ENCODE measurements at places on chromosomes 1 and 21. TPM values are rescaled to one million over a fixed set of nuclear protein-coding genes. Genes with fewer than 3 reads are reported as not detected.
A peak's percentile ranks its signal among the peaks of the same experiment; 100 is the strongest.

DNA sequence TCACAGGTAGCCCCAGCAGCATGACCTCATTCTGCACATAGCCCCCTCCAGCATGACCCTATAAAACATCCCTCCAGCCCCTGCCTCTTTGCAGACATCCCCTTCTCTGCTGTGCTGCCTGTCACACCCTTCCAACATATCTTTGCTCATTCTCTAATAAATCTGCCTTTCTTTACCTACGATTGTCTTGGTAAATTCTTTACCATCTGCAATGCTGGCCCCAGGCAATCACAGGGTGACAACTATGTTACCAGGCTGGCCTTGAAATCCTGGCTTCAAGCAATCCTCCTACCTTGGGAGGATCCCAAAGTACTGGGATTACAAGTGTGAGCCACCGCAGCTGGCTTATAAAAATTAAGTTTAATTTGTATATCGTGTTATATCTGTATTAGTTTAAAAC, 134.5 kb downstream of the VAV3 start:
- DNase-seq, result no peak

DNA sequence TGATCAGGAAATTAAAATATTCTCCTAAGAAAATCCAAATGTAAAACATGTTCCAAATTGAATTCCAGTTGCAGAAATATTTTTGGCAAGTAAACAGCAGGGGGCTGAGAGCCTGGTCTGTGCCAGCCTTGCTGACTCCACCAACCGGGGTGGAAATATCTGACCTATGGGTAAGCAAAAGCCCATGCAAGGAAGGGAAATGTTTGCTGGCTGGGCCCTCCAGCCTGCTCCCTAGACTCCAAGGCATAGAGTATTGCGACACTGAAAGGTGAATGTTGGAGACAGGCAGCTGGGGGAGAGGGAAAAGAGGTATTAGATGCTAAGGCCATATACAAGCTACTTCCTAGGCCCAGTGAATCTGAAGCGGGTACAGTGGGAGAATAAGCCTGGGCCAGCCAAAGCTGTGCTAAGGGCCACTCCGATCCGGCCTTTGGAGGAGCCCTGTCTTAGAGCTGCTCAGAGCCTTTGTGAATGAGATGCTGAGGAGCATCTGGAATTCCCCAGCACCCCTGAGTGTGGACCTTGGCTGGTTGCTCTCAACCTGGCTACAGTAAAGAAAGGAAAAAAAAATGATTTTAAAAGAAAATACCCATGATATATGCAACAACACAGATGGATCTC, 24.9 kb upstream of the ATP1B1 start:
- no peak for DNase-seq

GRCh38 chr1:184708084-184708676, 46.5 kb downstream of the EDEM3 start:
- DNase-seq, result no peak

- DNase-seq, result peak; percentile 24
These were observed 623 bp downstream of the CAPN2 start for GRCh38 chr1:223712850-223713474.

DNA sequence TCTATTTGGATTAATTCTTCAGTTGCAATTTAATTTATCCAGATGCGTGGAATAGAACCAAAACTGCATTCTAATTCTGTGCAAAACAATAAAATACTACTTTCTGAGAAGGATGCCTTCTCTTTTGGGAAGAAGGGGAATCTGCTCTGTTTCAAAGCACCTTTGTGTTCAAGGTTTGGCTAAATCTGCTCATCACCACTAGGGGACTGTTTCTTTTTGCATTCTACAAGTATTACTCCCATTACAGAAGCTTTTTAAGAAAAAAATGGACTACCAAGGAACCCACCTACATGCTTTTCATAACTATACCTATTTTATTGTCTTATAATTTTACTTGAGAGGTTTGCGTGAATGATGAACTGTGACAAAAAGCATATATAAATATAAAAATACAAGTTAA, 18.2 kb downstream of the MRPS6 start:
- DNase-seq, result no peak

NUP133 gene
- total RNA-seq, result 53.5 TPM

GRCh38 chr21:37060296-37060695, 12.6 kb downstream of the PIGP start:
- no peak for DNase-seq

GRCh38 chr1:34975771-34976170, 9.4 kb downstream of the TMEM35B start:
- no peak for DNase-seq

- DNase-seq, result peak; percentile 18
These were observed at the start of gene CYP4X1 for GRCh38 chr1:47023268-47024140. CYP4X1 (plus strand) TSS chr1:47023669; CDS start chr1:47023818, 149 bp downstream.

DNA sequence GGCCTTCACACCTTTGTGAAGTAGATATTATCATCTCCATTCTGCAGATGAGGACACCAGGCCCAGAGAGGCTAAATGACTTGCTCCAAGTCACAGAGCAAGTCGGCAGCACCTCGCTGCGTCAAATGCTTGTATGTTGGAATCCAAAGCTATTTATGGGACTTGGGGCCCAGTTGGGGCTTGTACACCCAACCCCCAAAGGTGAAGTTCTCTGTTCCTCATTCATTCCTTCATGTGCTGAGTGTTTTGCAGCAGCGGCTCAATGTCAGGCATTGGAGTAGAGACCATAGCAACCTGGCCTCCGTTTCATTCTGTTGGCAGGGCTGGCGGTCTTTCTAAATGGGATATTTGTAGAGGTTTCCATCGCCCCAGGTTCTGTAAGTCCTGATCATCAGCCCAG, 113.4 kb upstream of the SLC25A33 start:
- no peak for DNase-seq

- no peak for DNase-seq
These were observed 472.7 kb downstream of the PTPRU start for GRCh38 chr1:29708796-29709703.

OR2T35 gene
- total RNA-seq, result not detected

DNASE2B gene
- total RNA-seq, result not detected

FAM110D gene
- 13.5 TPM for total RNA-seq

DNA sequence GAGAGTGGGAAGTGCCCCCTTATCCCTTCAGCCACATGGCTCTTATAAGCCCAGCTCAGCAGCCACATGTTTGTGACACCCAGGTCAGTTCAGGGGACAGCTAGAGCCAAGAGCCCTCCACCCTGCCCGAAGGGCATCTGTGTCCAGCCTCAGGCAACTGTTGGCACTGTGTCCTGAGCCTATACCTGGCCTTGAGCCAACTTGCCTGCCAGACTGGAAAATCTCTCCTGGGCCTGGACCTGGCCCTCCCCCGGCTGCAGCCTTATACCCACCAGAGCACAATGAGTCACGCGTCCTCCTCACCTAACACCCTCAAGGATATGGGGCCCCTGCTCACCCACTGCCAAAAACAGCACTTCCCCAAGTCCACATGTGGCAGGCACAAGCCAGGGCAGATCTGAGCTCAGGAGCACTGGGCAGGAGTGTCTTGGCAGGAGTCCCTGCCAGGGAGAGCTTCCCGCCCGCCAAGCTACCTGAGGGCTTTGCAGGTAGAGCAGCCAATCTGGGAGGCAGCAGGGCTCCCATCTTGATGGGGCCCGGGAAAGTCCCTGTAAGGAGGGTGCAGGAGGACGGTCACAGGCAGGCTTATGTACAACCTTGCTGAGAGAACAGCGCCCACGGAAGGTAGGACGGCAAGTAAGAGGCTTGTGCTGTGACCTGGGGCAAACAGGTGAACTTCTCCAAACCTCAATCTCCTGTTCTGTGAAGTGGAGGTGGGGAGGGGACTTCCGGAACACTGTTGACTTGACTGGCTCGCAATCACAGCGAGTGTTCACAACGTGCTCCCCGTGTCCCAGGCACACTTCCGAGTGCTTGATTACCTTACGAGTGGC, 19.8 kb upstream of the HSPG2 start:
- DNase-seq, result no peak

DNA sequence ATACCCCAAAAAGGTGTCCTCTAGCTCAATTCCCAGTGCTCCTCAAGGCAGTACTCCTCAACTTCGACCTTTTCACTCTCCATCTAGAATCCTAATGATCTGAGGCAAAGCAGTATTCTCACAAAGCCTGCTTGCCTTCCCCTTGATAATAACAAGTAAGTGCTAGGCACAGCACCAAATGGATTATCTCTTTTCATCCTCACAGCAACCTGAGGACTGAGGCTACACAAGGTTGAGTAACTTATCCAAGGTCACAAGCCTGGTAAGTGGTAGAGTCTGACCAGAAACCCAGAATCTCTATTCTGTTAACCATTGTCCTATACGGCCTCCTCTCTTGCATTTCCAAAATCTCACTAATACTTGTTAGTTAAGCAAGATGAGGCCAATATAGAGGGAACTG, 5.1 kb downstream of the SYDE2 start:
- no peak for DNase-seq

GRCh38 chr1:3155056-3155925, 86.3 kb downstream of the PRDM16 start:
- DNase-seq, result peak; percentile 54

- no peak for DNase-seq
These were observed 40.2 kb downstream of the DUSP10 start for GRCh38 chr1:221701570-221702186.

- no peak for DNase-seq
These were observed 47.8 kb downstream of the GADD45A start for GRCh38 chr1:67732750-67733151.

WNT2B gene
- 1.3 TPM for total RNA-seq

DNA sequence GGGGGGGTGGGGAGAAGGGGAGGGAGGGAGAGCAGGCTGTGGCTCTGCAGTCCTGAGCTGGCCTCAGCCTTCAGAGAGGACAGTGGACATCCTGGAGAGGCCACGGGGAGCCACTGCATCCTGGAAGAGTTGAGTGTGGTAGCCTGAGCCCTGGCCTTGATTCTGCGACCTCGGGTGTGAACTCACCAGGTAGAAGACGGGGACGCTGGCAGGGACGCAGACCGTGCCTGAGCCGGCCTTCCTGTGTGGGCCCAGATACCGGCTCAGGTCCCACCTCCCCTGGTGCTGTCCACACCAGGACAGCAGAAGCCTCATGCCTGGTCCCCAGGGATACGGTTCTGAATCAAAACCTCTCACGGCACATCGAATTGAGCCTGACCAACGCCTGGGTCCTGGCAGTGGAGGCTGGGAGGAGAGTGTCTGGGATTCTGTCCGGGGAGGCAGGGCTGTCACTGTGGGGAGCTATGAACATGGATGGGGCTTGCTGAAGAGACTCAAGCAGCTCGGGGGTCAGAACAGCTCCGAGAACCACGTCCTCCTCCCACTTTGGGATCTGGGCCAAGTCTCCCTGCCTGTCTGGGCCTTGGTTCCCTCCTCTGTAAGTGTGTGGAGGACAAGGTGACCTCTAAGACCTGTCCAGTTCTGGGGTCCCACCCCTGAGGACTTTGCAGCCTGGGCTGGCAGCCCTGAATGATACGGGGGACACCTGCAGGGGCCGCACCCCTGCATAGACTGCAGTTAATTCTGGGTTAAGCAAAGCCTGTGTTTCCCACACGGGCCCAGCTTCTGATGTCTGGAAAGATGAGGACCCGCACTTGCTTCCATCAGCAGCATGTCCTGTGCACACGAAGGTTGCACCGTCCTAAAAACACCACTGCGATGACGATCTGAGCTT, 30.4 kb downstream of the RRP1 start:
- no peak for DNase-seq

GRCh38 chr1:117600966-117601365, 4.9 kb upstream of the TENT5C start:
- no peak for DNase-seq

LRRC8B gene
- 14.5 TPM for total RNA-seq

- no peak for DNase-seq
These were observed 39.9 kb upstream of the BCL10 start for GRCh38 chr1:85316321-85316720.

HFM1 gene
- total RNA-seq, result 2.5 TPM

GRCh38 chr1:237205400-237206064, 163.5 kb downstream of the RYR2 start:
- no peak for DNase-seq

GRCh38 chr1:56098946-56099345, 480.4 kb downstream of the PLPP3 start:
- DNase-seq, result no peak

- DNase-seq, result no peak
These were observed 9.3 kb upstream of the ANGPTL3 start for GRCh38 chr1:62588000-62588399.

DNA sequence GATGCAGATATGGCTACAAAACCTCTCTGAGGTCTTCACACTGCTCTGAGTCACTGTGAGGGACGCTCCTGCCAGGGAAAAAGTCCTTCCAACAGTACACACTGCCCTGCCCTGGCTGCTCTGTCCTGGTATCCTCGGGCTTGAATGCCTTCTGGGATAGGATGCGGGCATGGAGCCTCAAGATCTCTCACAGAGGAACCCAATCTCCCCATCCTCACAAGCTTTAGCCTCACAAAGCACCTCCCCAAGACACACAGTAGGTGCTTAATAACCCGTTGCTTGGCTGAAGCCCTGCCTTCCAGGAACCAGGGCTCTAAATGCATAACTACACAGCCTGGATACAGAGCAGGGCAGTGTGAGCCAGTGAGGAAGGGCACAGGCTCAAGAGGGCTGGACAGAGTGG, 9.2 kb downstream of the RAP1GAP start:
- no peak for DNase-seq

DNA sequence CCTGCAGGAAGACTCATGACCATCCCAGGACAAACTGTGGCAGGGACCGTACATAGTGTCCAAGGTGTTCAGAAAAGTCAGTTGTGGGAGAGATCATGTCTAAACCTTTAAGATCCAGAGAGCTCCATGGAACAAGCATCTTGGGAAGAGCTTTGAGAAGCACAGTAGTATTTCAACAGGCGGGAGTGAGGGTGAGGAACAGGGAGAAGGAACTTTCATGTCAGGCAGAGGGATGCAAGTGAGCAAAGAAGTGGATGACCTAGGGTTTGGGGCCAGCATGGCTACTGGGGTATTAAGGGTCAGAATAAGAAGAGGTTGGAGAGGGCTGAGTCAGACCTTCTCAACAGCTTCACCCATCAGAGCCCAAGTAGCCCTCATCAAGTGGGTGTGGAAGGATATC, 147.9 kb upstream of the ETV3 start:
- DNase-seq, result no peak

DNA sequence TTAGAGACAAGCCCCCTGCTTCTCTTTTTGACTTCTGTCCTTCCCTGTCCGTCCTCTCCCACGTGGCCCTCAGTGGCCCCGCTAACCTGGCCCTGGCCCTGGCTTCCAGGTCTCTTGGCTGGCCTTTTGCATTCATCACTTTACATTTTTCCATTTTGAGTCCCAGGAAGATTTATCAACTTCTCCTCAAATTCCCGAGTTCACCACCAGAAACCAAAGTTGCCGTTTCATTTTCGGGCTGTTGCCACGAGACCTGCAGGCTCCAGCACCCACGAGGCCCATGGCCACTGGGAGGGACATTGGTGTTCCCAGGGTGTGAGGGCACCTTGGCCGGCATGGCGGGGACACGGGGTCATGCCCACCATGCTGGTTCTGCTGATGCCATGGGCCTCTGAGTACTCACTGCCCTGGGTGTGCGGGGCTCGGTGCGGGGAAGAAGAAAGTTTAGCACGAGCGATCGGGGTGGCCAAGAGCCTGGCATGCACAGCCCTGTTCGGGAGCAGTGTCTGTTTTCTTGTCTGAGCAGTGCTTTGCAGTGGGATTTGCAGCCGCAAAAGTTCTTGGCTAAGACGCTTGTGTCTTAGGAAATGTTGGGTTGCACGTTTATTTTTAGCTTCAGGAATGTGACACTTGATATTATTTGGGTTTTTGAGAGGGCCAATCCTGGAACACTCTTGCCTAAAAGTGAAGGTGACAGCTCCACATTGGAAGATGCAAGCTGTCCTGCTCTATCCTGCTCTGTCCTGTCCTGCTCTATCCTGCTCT, 40.4 kb upstream of the ADARB1 start:
- no peak for DNase-seq

GRCh38 chr1:15353839-15354579, 55.7 kb upstream of the EFHD2 start:
- DNase-seq, result no peak

BSND gene
- not detected for total RNA-seq

GRCh38 chr21:15001857-15002606, 62.8 kb downstream of the NRIP1 start:
- no peak for DNase-seq

YOD1 gene
- 9.0 TPM for total RNA-seq
